ENCODE measurements at places on chromosomes 1 and 21.
A peak's percentile ranks its signal among the peaks of the same experiment; 100 is the strongest.

DNA sequence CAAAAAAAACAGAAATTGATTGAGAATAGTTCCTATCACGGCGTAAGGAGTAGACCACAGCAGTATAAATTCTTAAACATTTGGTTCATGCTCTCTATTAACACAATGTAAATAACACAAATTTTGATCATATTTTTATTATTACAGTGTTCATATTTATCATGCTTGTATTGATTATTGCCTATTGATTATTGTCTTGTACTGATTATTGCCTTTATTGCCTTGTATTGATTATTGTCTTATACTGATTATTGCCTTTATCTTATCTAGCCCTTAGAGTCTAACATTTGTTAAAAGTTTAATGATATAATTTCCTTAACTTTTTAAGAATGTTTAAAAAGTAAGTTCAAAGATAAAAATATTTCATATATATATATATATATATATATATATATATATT, 460.7 kb downstream of the KCNT2 start:
- DNase-seq = no peak

DNA sequence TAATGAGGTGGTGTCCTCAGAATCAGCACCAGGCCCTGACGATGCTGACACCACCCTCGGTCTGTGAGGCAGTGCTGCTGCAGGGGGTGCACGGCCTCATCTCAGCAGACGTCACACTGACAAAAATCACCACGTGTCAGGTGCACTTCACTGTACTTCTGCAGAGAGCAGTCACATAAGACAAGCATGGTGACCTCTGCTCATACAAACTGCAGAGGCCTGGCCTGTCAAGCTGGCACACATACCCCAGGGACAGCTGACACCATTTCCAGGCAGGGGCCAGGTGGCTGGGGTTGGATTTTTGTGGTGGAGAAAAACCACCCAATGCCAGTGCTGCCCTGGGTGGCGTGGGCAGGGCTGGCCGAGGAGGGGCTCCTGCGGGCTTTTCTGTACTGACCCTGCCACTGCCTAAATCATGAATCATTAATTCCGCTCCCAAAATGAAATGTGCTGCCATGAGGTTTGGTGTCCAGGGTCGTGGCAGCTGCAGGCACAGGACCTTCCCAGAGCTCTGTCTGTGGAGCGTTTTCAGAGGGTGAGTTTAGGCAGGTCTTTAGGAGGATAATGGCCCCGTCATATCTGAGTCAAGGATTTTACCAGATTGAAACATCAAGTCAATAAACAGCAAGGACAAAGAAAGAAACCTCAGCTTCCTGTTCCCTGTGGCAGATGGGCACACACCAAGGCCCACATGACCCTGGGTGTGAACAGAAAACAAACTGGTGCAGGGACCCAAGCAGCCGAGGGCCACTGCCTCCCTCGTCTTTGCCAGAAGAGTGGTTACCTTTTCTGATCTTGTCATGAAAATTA, 33.4 kb upstream of the GPR153 start:
- no peak for DNase-seq

DNA sequence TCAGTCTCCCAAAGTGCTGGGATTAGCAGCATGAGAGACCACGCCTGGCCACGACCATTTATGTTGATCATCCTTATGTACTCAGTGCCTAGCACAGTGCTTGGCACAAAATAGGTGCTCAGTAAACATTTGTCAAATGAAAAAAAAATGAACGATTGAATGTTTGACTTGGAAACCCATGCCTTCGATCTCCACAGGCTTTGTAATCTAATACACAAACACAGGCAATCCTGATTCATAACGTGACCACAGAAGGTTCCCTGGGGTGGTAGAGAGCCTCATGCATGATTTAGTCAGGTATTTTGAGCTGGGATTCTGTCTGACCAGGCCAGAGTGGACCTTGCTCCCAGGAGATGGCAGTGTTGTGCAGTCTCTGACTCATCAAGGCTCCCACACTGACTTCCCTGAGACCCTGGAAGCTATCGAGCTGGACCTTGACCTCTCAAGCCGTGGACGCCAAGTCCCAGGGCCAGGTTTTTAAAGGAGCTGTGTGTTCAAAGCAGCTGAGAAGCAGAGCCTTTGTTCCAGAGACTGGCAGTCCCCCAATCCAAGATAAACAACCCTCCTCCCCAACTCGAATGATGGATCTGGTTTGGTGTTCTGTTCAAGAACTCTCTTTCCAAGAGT, 81.1 kb downstream of the PGM1 start:
- no peak for DNase-seq

GRCh38 chr1:64337926-64338325, 132.0 kb upstream of the CACHD1 start:
- no peak for DNase-seq

GRCh38 chr1:198889101-198889500, 250.3 kb downstream of the PTPRC start:
- DNase-seq = no peak

DNA sequence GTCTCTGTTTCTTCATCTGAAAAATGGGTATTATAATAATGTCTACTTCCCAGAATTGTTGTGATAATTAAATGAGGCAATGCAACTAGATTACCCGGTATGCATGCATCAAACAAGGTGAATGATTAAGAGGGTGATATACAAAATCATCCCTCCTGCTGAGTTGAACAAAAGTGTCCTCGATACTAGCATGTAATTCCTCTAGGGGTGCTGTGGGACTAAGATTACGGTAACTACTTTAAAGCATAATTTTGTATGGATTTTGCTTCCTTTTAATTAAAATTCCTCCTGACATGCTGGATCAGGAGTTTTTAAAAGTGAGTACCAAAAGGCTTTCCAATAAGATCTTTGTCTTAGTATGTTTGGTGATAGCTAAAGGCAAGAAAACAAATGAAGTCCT, 98.7 kb upstream of the PRMT6 start:
- DNase-seq = no peak

GRCh38 chr1:95183952-95184351, 50.1 kb upstream of the RWDD3 start:
- DNase-seq = no peak

DNA sequence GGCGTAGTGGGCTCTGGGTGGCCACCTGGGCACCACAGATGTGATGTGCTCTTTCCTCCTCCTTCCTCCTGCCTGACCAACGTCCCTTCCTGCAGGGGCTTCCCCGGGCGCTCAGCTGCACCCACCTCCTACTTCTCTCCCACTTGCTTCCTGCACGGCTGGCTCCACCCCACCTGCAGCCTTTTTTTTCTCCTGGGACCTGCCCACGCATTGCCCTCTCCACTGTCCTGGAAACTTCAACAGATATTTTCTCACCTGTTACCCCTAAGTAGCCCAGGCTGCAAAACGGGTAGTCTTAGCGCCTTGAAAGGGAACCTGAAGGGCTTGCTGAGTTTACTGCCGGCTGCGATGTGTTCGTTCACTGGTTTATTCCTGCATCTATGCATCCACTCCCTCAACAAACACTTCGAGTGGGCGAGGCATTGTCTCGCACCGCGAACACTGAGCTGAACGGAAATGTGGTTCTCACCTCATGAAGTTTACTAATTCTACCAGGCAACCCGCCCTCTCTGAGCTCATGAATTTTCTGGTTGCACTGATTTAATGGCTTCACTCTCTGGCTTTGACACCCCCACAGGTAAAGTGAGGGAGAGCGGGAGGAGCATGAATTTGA, 23.6 kb downstream of the ZBTB18 start:
- peak; percentile 44 for DNase-seq

DNA sequence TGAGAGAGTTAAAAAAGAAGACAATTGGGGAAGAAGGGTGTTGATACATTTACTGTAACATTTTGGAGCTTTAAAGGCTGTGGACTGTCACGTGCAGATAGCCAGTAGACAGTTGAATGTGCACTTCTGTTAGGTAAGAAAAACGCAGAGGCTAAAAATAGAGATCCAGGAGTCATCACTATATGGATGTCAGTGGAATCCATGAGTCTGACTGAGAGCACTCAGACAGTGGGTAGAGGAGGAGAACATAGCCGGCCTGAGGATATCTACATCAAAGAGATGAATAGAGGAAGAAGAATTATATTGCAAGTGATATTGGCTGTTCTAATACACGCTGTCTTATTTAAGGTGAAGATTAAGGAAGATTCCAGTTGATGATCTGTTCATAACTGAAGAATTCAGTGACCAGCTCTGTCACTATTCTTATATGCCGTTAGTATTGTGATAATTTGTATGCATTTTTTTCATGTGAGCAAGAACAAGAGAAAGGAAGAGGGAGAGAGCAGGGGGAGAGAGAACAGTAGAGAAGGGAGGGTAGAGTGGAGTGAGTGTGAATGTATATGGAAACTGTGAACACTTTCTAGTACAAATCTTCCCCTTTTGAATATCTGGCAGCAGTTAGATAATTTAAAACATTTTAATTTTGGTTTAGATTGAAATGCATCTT, 344.8 kb downstream of the CHRM3 start:
- DNase-seq = no peak

DNA sequence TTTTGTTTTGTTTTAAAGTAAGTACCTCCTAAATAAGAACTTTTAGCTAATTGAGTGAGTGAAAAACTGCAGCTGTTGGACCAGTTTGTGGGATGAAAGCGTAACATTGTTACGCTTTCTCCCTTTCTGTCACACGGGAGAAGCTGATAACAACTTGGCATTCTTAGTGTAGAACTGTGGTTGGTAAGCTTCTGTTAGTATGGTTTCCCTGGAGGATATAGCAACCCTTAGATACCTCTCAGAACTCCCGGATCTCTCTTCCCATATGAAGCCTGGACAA, 98.2 kb downstream of the CACHD1 start:
- DNase-seq = no peak

- DNase-seq = no peak
These were observed 38.8 kb downstream of the DNASE2B start for GRCh38 chr1:84436876-84437655.

DNA sequence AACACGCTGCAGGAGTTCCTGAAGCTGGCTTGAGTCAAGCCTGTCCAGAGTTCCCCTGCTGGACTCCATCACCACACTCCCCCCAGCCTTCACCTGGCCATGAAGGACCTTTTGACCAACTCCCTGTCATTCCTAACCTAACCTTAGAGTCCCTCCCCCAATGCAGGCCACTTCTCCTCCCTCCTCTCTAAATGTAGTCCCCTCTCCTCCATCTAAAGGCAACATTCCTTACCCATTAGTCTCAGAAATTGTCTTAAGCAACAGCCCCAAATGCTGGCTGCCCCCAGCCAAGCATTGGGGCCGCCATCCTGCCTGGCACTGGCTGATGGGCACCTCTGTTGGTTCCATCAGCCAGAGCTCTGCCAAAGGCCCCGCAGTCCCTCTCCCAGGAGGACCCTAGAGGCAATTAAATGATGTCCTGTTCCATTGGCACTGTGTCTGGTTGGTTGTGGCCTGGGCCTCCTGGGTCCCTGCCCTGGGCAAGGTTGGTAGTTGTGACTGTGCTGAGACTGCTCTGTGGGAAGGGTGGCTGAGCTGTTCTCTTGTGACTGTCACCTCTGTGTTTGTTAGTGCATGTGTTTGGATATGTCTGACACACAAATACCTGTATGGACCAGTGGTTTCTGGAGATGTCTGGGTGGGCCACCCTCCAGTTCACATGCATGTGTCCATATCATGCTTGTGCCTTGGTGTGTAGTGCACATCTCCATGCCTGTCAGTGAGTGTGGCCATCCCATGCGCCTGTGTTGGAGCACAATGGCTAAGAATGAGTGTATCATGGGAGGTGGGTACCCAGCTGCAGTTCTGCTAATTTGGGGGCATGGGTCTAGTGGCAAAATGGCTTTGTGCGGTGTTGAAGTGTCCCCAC, 1.4 kb downstream of the SH3BGRL3 start:
- no peak for DNase-seq
